ENCODE measurements at places on chromosomes 13 and 19.

DNA sequence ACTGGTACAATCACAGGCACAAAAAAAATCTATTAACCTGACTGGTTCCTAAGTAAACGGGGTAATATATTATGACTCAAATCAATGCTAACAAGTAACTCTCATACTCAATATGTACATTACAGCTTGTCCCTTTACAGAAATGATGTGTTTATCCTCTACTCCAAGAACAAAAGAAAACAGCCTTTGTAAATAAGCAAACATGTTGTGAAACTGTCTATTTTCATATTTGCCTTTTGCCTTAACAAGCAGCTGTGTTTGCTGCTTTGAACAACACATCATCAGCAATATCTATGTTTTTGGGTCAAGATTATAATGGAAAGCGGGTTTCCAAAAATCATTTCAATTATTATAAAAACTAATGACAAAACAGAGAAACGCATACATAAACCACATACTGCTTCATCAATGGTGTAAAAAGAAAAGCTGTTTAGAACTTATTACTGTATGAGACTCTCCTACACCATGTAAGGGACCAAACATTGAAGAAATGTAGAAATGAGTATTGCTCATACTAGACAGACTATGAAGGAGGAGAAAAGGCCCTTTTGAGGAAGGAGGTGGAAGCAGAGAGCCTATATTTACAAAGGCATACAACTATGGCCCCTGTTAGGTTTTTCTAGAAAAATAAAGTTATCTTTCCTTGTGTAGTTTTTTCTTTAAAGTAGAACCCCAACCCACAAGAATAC lies 14.8 kb downstream of the TBC1D4 start:
- DNase-seq, result no peak

DNA sequence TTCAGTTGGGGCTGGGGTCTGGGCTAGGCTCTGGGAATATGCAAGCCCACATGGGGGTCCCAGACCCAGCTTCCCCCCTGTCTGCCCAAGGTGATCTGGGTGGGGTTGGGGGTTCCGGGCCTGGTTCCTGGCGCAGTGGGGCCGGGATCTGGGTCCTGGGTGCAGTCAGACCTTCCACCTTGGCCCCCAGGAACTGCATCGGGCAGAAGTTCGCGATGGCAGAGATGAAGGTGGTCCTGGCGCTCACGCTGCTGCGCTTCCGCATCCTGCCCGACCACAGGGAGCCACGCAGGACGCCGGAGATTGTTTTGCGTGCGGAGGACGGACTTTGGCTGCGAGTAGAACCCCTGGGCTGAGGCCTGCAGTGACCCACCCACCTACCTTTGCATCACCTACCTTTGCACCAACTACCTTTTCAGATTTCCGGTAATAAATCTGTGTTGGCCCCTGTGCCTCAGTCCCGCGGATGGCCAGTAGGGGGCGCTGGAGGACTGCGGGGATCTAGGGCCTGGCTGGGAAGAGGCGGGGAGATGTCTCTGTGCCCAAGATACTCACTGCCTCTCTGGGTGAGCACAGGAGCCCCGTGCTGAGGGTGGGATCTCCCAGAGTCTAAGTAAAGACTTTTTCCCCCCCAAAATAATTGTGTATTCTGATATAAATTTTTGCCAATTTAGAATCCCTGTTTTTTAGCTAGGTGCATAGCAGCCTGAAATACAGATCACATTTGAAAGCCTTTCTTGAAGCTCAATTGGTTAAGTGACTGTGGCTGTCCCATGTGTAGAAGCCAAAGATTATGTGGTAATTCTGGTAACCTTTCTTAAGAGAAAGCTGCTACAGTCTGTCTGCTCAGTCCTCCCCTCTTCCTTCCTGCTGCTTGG lies 11.5 kb upstream of the CYP4F3 start:
- DNase-seq, result peak; percentile 97

GRCh38 chr13:37709318-37709717 lies 110.8 kb upstream of the POSTN start:
- DNase-seq, result no peak

DNA sequence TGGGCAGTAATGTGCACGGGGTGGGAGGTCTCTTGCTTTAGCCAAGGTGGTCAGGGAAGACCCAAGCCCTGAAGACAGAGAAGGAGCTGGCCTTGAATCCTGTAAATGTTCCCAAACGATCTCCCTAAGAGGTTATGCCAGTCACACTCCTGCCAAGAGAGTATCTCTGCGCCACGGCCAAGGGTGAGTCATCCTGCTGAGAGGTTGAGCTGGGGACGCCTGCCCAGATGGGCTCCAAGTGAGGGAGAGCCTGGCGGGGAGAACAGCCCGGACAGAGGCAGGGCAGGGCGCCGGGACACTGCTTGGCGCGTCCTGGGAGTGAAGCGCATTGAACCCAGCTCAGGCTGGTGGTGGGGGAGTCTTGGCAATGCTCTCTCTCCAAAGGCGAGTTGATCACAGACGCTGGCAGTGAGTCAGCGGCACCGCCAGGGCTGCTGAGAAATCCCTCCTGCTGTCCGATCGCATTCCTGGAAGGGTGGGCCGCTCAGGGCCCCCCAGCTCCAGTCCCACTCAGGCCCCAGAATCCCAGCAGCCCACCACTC lies 16.4 kb downstream of the SULT2B1 start:
- DNase-seq, result peak; percentile 44

GRCh38 chr19:46088101-46088500 lies 36.4 kb downstream of the IGFL3 start:
- DNase-seq, result no peak

DNA sequence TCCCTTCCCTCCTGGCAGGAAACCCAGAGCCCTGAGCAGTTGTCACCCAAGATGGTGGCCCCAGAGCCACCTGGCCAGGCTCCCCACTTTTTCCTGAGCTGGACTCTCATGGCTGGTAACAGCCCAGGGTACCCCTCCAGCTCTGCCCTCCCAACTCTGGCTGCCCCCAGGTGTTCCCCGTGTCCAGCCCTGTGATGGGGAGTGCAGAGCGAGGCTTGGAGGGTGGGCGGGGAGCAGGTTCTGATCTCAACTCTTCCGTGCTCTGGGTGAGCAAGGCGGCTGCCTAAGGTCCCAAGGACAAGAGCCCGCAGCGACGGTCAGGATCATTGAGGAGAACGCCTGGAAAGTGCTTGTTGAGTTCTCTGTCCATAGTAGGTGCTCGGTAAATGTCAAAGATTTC lies 54.7 kb upstream of the GAS6 start:
- DNase-seq, result peak; percentile 4

Measured in omental fat pad (tissue), 4 donors.